ENCODE measurements at places on chromosomes 1 and 21.

DNA sequence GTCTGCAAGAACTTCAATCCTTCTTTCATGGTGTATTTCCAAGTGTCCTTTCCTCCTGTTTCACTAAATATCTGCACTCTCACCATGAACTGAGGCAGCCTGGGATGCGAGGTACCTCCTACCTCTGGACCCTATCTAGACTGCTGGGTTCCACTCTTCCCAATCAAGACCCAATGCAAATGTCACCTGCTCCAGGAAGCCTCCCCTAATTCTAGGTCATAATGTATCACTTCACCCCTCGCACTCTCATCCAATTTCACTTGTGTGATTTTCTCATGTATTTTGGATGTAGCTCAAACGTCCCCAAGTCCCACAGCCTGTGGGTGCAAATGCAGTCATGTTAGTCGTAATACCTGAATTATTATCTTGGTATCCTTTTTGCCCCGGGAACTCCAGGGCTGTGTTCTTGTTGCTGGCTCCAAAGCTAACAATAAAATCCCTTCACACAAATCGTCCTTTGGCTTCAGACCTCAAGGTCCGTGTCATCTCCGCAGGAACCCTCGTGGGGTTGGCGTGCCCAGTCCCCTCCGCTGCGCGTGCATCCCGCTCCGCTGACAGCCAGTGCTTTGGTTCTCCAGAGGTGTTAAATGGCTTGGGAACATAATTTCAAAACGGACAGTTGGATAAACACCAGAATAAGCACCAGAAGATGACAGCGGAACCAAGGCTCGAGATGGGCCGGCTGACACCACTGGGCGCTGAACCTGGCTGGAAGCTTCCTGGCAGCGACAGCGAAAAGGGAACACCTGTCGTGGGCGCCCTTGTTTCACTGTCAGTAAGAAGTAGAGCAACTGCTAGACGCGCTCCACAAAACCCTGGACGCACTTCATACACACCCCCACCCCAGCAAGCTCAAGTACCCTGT is 1.0 kb upstream of the BACH1 start:
- DNase-seq, result no peak

DNA sequence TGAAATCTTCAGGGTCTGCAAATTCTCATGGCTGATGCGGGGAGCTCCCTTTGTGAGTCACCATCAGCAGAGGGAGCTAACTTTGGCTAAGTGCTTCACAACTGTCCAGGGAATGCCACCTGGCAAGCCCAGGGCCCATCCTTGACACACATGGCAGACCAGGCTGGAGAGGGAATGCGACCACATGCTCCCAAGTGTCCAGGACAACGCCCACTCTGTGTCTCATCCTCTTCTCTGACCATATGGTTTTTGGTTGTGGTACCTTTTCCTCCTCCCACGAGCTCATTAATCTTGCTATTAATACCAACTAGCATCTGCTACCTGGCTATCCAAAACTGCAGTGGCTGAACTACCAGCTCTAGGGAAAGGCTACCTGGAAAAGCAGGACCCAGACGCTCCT is 37.1 kb upstream of the CLSTN1 start:
- no peak for DNase-seq

GRCh38 chr1:54809496-54810074 is 8.5 kb upstream of the TTC22 start:
- no peak for DNase-seq

DNA sequence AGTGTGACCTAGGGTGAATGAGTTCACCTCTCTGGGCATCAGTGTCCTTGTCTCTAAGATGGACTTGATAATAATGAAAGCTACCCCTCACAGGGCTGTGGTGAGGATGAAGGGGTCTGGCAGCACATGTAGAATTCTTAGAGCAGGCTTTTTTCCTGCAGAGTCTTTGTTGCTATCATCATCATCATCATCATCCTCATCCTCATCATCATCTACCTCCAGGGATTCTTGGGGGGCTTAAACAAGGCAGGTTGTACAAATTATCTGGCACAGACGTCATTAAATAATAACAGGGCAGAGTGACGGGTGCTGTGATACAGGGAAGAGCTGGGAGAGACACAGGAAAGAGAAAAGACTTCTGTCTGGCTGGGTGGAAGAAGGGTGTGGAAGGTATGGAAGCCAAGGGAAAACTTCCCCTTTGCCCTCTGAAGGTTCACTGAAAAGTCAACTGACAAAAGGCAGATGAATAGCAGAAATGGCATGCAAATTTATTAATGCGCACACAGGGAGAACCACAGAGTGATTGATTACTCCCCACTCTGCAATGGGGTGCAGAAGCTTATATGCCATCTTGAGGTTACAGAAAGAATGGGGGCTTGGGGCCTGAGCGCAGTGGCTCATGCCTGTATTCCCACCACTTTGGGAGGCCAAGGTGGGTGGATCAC is 17.0 kb upstream of the SLC2A1 start:
- DNase-seq, result no peak

- no peak for DNase-seq
These were observed 47.2 kb upstream of the ST6GALNAC3 start for GRCh38 chr1:76027341-76027740.

GRCh38 chr1:57319165-57319564 is 104.7 kb downstream of the DAB1 start:
- DNase-seq, result no peak

DNA sequence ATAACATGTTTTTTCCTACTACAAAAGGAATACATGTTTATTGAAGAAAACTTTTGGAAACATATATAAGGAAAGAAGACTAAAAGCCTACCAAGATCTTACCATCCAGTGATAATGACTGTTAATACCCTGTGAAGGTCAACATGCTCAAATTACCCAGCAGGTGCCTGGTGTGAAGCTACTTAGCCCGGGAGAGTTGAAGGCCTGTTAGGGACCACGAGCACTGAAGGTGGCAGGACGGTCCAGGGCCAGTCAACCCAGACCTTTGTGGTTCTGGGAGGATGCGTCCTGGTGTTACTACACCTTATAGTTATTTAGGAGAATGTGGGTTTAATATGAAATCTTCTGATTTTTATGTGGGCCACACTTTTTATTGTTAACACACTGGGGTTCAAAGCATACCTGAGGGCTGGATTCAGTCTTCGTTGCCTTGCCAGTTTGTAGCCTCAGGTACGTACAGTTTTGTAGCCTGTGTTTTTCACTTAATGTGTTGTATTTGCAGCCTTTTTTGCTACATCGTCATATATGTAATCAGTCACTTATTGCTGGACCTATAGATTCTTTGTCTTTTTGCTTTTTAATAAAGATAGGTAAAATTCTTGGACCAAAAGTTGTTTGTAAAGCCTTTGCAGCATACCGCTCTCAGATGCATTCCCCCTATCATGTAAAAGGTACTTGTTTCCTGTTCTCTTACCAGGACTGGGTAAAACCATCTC is 9.8 kb downstream of the ITSN1 start:
- DNase-seq, result no peak

DNA sequence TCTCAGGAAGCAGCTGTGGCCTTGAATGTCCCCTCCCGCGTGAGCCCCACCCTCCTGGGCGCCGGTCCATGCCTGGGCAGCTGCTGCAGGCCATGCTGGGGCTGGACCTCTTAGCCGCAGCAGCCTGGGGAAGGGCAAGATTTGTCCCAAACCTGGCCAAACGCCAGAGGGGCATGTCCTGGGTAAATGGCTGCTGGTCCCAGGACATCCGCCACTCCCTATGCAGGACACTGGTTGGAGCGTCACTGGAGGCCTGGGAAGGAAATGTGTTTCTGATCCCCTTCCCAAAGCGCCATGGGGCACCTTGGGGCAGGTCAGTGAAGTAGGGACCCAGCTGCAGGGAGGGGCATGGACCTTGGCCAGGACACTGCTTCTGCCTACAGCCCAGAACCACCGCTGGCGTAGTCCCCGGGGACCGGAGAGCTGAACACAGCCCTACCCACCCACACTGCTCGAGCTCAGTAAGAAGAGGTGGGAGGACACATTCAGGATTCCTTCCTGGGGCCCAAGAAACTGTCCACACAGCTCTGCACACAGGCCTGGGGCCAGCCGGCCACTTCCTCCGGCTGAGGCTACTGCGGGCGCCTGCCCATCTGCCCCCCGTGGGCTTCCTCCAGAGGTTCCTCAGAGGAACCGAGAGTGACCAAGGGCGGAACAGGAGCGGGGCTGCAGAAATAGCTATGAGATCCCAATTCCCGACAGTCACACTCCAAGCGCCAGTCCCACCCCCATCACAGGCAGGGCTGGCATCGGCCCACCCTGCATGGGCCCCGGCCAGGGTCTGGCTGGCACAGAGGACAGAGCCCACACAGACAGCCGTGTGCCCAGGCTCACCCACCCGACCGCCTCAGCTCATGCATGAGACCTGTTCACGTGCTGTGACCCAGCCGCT is 10.8 kb upstream of the PLEKHG5 start:
- no peak for DNase-seq

Data from stimulated activated CD4-positive, alpha-beta T cell treated with anti-CD3 and anti-CD28 coated beads, Interleukin-2, amount 100 ng/mL, for 24 hours (primary cell).